ENCODE measurements at places on chromosomes 2 and 18.

DNA sequence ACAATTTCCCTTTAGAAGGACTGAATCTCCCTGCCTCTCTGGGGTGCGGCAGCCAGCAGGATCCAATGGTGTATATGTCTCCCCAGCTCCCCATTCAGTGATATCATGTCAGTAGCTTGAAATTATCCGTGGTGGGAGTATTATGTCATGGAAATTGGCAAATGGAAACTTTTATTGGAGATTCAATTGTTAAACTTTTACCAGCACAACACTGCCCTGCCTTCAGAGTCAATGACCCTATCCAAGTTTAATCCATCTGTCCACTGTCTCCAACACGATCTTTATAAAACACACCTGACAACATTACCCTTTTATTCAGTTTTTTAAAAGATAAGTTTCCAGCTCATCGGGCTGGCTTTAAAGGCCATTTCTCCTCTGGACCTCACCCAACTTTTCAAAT is 5.0 kb upstream of the IL1RN start:
- no peak for DNase-seq

GRCh38 chr2:239181074-239181902 is 219.5 kb downstream of the HDAC4 start:
- no peak for DNase-seq

DNA sequence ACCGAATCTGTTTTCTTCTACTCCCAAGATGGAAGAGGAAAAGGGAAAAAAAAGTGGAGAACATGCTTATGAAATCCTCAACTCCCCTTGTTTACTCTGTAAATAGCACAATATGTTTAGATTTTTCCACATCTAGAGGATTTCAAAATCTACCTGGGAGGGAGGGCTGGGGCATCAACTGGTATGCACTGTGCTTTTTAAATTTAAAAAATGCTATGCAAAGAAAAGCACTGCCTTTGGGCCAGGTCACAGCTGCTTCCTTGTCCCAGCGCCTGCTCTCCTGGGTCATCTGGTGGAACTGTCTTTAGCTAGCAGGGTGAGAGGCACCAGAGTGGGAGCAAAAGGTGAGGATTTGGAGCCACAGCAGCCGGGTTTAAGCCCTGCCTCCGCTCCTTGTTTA is 88.2 kb upstream of the BOD1L2 start:
- no peak for DNase-seq

- DNase-seq, result peak; percentile 65
Observed at GRCh38 chr2:97011977-97012569, 25.7 kb upstream of the FAM178B start.

- DNase-seq, result no peak
Observed at GRCh38 chr2:155250800-155251199, 552.3 kb downstream of the KCNJ3 start.

GRCh38 chr2:124476291-124476690 is 451.2 kb downstream of the CNTNAP5 start:
- no peak for DNase-seq

DNA sequence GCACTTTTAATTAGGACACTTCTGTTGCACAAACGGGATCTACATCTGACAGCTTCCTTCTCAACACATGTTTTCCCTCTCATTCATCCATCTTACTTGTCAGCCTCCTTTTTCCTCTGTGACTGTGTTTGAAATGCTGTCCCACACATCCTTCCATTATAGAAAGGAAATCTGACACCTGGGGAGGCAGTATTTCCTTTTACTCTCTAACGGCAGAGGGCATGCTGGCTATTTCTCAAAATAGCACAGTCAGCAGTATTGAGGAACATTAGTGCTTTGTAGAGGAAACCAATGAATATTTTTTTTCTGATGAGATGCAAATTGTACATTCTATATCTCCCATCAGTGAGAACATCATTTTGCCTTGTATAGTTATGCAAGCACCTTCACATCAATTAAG is 668.7 kb downstream of the SLC4A3 start:
- DNase-seq, result no peak

DNA sequence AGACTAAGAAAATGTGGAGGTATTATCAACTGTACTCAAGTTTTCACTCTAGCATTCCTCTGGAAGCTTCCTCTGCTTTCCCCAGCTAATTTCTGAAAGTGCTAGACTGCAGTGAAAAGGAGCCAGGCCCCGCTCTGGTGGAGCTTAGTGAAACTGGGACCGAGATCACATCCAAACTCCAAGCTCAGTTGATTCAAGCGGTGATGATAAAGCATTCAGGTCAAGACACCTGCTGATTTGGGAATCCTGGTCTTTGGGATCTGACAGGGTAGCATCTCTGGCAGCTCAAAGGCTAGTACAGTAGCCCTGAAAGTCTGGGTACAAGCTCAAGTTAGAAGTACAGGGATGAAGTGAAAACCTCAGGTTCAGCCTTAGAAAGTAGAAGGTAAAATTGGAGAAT is 120.2 kb upstream of the CRIM1 start:
- DNase-seq, result no peak

DNA sequence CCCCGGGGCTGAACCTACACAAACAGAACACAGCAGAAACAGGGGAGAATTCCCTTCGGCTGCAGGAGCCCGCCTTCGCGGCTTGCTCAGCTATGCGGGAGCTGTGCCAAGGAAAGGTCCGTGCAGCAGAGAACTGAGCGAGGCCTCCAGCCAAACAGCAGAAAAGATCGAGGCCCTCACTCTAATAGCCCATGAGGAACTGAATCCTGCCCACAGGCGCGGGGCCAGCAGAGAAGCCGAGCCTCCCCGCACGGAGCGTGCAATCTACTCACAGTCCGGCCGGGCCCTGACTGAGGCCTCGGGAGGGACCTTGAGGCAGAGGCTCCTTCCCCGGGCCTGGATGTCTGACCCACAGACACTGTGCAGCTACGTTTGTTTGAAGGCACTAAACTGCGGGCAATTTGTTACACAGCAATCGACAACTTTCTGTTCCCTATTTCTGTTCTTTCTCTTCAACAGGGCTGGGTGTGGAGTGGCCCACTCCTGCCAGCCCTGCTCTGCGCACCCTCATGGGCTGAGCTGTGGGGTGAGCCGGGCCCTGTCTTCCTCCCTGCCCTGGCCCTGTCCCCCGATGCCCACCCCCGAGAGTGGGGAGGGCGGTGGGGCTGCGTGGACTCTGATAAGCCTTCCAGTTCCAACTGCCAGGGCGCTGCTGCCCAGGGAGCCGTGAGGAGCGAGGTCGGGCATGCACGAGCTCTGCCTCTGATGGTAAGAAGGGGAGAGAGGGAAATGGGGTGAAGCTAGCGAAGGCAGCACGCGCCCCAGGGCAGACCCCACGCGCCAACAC is 13.7 kb downstream of the HES6 start:
- DNase-seq, result no peak

GRCh38 chr2:28165087-28165635 is 227.5 kb upstream of the FOSL2 start:
- no peak for DNase-seq

DNA sequence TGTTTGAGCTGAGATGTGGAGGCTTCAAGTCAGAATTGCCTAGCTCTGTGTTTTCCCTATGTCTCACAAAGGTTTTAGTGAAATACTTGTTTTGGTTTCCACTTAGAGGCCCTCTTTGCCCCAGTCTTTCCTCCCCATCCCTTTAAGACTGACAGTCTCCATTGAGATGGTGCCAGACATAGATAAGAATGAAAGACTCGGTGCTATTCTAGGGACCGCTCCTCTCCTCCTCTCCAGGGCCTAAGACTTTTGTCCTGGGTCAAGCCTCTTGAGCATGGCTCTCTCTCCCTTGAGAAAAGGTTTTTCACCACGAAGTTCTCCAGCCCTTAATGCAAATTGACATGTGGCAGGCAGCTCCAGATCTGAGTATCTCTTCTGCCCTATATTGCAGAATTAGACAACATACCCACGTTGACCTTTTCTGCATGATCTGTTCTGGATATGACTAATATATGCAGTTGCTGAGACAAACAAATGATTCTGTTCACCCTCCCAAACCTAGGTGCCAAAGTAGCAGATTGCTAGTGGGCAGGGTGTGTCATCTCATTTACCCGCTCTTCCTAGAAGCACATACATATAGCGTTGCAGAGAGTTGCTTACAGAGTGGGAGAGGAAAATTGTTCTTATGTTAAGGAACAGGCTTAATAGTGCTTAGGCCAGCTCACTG is 47.5 kb upstream of the ACSL3 start:
- no peak for DNase-seq

- no peak for DNase-seq
Observed at GRCh38 chr2:181789827-181790448, 101.6 kb upstream of the ITPRID2 start.

DNA sequence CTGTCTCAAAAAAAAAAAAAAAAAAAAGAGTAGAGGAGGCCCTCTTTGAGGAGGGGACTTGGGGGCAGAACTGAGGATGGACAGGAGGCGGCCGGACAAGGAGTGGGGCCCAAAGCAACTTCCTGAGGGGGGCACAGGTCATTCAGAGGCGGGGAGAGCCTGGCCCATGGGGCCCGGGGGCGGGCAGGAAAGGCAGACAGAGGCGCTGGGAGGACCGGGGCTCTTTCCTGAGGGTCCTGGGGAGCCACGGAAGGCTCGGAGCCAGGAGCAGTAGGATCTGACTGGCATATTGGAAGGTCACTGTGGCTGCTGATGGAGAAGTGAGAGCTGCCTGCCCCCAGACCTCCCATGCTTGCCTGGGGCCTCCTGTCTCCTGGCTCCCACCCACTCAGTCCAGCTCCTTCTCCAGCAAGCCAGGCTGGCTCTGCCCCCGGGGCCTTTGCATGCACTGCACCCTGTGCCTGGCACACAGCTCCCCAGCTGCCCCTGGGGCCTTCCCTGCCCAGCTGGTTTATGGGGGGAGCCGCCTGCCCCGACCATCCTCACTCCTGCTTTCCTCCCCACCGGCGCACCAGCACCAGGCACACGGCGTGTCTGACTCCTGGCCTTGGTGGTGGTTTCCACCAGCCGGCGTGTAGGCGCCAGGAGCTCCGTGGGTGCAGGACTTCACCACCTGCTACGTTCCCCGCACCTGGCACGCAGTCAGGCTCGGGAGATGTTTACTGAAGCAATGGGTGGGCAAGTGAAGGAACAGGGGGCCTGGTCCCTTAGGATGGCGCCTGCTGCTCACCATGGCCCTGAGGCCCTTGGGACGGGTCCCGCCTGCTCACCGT is 5.6 kb downstream of the ESPNL start:
- DNase-seq, result no peak

GRCh38 chr2:217980591-217980990 is 22.2 kb downstream of the TNS1 start:
- DNase-seq, result no peak

DNA sequence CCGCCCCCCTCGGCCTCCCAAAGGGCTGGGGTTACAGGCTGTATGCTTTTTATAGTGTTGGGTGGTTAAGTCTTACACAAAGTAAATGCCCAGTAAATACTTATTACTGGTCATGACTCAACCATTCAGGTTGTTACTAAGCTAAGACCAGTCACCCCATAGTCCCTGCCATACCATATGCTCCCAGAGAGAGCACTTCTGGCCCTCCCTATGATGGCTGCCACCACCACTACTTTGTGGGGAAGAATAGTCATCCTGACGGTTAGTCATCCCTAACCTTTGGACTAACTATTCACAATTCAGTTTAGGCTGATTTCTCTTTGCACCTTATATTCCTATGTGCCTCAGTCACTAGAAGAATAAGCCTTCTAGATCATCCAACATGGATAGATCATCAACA is 42.0 kb upstream of the MSH2 start:
- no peak for DNase-seq

DNA sequence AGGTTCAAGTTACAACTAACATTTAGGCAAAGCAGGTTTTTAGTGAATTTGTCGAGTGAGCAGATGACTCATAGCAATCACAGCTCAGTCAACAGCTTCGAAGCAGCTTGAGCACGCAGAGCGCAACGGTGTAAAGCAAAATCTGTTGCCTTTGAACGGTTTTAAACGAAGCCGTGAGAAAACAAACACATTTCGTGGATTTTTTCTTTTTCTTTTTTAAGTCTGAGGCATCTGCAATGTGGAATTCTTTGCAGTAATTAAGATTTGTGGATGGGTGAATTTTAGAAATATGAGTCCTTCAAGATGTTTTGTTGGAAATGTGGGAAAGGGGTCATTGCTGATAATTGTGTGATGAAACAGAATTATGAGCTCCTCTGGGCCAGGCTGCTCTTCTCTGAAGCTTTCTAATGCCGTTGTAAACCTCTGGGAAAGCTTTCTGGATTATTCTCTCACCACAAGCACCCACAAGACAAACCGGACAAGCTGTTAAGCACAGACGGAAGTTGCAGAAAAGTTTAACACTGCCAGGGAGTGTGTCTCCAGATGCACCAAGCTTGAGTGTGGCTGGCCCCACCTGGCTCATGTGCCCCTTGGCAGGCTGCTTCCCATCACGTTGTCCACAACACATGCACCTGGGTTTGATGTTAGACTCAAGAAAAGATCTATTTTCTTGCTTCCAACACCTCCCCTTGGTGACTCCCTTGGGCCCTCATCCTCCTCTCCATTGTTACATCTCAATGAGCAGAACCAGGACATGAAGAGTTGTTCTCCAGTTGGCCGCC is 224.7 kb downstream of the ACKR3 start:
- no peak for DNase-seq

DNA sequence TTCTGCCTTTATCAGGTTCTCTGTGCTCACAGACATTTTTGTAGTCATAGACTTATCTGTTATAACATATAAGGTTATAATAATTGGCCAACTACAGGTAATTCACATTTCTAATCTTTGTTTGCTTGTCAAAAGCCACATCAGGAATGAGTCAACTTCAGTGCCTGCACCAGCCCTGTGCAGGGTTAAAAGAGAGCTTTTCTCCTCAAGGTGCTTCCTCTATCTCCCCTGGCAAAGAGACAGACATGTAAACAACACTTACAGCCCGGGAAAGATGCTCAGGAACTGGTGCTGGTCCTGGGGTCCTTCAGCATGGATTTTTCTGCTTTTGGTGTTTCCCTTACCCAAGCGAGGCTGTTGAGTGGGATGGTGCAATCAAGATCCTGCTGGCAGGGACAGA is 7.7 kb upstream of the EHD3 start:
- no peak for DNase-seq

DNA sequence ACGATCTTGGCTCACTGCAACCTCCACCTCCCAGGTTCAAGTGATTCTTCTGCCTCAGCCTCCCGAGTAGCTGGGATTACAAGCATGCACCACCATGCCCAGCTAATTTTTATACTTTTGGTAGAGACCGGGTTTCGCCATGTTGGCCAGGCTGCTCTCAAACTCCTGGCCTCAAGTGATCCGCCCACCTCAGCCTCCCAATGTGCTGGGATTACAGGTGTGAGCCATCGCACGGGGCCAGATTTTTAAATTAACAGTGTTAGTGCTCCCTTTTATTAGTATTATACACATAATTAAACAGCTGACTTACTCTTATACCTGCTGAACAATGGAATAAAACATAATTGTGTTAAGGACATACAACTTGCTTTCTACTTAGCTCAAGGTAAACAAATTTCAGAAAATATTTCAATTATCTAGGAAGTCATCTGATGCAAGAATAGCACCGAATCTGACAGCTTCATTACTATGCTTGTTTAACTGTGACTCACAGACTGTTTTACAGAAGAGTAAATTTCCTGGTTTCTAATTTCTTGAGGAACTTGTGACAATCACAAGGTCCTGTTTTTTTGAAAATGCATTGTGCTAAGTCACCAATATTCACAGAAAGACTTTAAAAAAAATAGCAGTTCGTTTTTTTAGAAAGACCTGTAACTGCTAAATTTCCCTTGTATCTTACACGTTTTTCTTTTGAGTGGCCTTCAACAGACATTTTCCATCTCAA is 51.2 kb downstream of the SPIRE1 start:
- no peak for DNase-seq
